ENCODE measurements at places on chromosomes 6 and 20.

- no peaks in the 10 kb centered on the region for H3K27me3 ChIP-seq
- no peaks in the 10 kb centered on the region for H3K36me3 ChIP-seq
- H3K4me3 ChIP-seq = no peak overlapping the region
Measured at GRCh38 chr6:126524811-126525326, 185.0 kb downstream of the CENPW start.

DNA sequence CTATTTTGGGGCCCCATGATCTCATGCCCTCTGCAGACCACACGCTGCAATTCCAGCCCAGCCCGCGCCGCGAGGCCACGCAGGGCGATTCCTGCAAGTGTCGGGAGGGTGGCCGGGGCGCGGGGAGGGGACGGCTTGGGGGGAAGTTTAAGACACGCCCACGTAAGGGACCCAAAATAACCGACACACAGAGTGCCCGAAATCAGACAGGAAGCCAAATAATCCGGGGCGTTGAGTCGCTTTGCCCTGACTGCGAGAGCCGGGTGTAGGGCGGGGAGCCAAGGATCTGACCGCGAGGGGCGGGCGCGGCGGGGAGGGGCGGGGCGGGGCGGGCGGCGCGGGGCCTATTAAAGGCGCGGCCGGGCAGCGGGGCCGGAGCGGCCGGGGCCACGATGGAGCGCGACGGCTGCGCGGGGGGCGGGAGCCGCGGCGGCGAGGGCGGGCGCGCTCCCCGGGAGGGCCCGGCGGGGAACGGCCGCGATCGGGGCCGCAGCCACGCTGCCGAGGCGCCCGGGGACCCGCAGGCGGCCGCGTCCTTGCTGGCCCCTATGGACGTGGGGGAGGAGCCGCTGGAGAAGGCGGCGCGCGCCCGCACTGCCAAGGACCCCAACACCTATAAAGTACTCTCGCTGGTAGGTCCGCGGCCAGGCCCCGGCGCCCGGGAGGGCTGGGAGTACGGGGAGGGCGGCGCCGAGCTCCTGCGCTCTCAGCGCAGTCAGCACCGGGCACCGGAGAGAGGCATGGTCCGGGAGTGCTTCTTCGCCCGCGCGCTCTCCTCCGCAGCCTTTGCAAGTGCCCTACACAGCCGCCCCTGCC lies at the start of gene ENPP1:
Gene ENPP1 (plus strand): TSS at position 377 of the 816 bp plus-strand sequence. CDS start 16 bp downstream, at position 393.
- DNase-seq = no peak
- H3K36me3 ChIP-seq = no peaks in the 10 kb centered on the region
- H3K4me3 ChIP-seq = peak within 1 kb of the TSS; percentile 71
- H3K4me1 ChIP-seq = peaks cover 3% of the 10 kb centered on the region
- H3K27ac ChIP-seq = peak within 1 kb of the TSS; percentile 7

- H3K4me3 ChIP-seq = no peak overlapping the region
- no peaks in the 10 kb centered on the region for H3K36me3 ChIP-seq
Measured at GRCh38 chr6:52049252-52050050, 38.0 kb downstream of the PKHD1 start.

DNA sequence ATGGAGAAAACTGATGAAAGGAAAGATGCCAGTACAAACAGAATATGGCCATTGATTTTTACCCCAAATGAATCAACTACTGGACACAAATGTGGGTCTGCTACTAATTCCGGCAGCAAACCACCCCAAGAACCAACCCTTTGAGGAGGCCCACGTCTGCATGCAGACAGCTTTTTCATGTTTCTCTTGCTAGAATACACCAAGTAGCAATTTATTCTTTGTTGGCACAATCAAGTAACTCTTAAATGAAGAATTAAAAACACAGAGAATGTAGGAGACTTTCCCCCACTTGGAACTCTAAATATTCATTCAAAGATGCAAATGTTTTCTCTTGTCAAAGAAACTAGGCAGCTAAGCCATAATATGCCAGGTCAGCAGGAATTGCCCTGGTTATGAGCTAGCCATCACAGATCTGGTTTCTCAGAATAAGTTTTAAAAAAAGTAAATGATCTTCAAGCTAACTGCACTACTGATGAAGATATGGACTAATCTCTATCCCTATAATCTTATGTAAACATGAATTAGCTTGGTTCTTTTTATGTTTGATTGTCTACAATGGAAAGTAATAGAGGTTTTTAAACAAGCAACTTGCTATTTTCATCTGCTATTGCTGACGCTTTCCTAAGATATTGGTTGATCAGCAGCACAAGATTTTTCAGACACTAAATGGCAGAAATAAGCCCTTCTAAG lies 163.1 kb upstream of the THEMIS start:
- H3K4me1 ChIP-seq = peaks cover 6% of the 10 kb centered on the region
- no peak for DNase-seq
- no peak overlapping the region for H3K27ac ChIP-seq

- no peaks in the 10 kb centered on the region for H3K27me3 ChIP-seq
- no peak overlapping the region for H3K27ac ChIP-seq
- H3K36me3 ChIP-seq = no peaks in the 10 kb centered on the region
- peak; percentile 38 for DNase-seq
- no peaks in the 10 kb centered on the region for H3K4me1 ChIP-seq
- no peak overlapping the region for H3K4me3 ChIP-seq
Measured at GRCh38 chr6:137928286-137928685, 61.2 kb downstream of the TNFAIP3 start.

DNA sequence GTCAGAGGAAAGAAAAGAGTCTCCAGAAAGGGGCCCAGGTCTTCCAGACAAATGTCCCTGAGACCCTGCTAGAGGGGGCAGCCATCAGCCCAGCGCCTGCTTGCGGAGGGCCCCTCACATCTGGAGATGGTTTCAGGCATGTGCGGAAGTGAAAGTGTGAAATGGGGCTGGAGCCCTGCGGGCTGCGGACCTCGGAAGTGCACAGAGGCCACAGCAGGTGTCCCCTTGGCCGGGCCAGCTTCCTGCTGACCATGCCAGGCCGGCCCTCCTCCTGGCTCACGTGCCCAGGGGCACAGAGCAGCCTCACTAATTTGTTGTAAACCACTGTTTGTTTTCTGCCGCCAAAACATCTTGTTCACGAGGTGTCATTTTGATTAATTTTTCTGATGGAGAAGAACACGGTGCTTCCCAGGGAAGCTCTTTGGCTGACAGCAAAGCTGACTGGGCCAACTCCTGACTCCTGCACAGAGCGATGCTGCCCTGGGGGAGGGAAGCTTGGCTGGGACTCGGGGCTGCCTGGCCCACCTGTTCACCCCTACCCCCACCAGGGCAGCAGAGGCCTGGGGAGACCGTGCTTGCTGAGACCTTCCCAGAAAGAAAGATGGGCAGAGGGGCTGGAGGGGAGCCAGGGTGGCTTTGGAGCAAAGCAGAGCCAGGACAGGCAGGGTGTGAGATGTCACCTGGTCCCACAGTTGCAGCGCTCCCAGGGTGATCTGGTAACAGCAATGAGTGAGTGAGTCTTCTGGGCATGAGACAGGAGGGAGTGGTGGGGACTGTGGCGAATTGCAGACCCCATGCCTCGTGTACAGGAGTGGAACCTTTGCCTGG lies 54.2 kb downstream of the BCAS4 start:
- H3K4me3 ChIP-seq = no peak overlapping the region
- DNase-seq = no peak
- peaks cover 15% of the 10 kb centered on the region for H3K36me3 ChIP-seq
- H3K27ac ChIP-seq = no peak overlapping the region
- H3K27me3 ChIP-seq = no peaks in the 10 kb centered on the region

DNA sequence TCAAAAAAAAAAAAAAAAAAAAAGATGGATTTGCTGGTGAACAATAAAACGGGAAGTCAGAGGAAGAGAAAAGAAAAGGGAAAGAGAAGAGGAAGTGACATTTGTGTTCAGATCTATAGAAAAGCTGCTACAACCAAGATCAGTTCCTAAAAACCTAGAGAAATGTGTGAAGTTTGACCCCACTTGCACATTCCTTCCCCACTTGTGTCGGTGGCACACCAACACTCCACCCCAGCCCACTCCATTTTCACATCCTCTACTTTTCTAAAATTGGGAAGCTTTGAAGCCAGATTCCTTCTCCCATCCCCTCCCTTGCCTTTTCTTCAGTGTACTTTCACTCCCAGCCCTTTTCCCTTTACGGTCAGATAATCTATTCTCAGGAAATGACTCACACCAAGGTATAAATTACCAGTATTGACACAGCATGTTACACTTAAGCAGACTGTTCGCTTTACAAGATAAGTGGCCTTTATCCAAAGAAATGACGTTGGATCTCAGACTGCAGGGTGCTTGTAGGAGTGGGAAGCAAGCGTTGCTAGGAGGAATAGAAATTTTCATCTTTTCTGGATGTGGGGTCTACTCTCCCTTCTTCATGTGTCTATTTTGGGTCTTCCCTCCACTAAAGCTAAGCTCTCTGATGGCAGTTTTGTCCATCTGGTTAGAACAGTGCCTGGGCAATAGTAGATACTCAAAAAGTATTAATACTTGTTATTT lies 92.5 kb upstream of the ADGRF1 start:
- no peaks in the 10 kb centered on the region for H3K27me3 ChIP-seq
- H3K4me3 ChIP-seq = no peak overlapping the region
- DNase-seq = no peak
- H3K4me1 ChIP-seq = no peaks in the 10 kb centered on the region

- H3K4me1 ChIP-seq = no peaks in the 10 kb centered on the region
- no peak overlapping the region for H3K27ac ChIP-seq
- DNase-seq = no peak
- H3K36me3 ChIP-seq = no peaks in the 10 kb centered on the region
- no peak overlapping the region for H3K4me3 ChIP-seq
Measured at GRCh38 chr20:10728873-10729670, 55.3 kb upstream of the JAG1 start.

DNA sequence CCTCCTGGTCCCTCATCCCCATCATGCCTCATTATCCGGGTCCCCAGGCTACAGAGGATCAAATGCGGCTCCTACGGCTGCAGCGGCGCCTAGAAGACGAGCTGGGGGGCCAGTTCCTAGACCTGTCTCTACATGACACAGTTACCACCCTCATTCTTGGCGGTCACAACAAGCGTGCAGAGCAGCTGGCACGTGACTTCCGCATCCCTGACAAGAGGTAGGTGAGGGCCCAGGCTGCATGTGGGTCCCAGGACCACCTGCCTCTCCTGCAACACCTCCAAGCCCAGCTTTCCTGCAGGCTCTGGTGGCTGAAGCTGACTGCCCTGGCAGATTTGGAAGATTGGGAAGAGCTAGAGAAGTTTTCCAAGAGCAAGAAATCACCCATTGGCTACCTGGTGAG lies 8.2 kb upstream of the PTPRA start:
- no peaks in the 10 kb centered on the region for H3K4me1 ChIP-seq
- peaks cover 74% of the 10 kb centered on the region for H3K36me3 ChIP-seq
- H3K4me3 ChIP-seq = no peak overlapping the region
- no peaks in the 10 kb centered on the region for H3K27me3 ChIP-seq

- H3K4me3 ChIP-seq = no peak overlapping the region
- H3K27me3 ChIP-seq = no peaks in the 10 kb centered on the region
- no peak for DNase-seq
- H3K36me3 ChIP-seq = no peaks in the 10 kb centered on the region
- no peak overlapping the region for H3K27ac ChIP-seq
Measured at GRCh38 chr6:168070804-168071203, 8.2 kb downstream of the FRMD1 start.

Data from spinal cord (tissue), 10 donors.